ENCODE measurements at places on chromosomes 1 and 21. TPM values are rescaled to one million over a fixed set of nuclear protein-coding genes. Genes with fewer than 3 reads are reported as not detected.

DNA sequence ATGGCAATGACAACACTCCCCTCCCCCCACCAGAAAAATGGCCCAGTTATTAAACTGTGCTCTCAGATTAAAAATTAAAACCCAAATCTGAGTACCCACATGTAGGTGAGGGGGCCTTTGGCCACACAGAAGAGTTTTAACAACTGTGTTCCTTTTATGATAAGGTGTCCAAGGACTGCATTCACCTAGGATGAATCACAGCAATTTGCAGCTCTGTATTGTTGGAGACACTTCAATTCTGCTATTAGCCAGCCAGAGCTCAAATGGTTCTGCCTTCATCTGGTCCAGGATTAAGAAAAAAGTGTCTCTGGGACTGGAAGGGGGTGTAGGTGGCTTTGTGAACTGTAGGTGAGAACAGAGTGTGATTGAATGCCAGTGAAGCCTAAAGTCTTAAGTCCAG is 43.3 kb upstream of the DIRAS3 start:
- no peak overlapping the region for H3K27ac ChIP-seq
- no peaks in the 10 kb centered on the region for H3K27me3 ChIP-seq
- DNase-seq = no peak
- no peak overlapping the region for H3K4me3 ChIP-seq

- H3K4me1 ChIP-seq = no peaks in the 10 kb centered on the region
- H3K27ac ChIP-seq = no peak overlapping the region
- no peaks in the 10 kb centered on the region for H3K36me3 ChIP-seq
- no peak for DNase-seq
Observed at GRCh38 chr1:88433556-88433955, 250.5 kb upstream of the PKN2 start.

- H3K4me3 ChIP-seq = no peak overlapping the region
- H3K36me3 ChIP-seq = no peaks in the 10 kb centered on the region
- H3K4me1 ChIP-seq = no peaks in the 10 kb centered on the region
- H3K27ac ChIP-seq = no peak overlapping the region
- no peak for DNase-seq
Observed at GRCh38 chr1:221635305-221635704, 106.6 kb downstream of the DUSP10 start.

- H3K27ac ChIP-seq = no peak overlapping the region
- no peaks in the 10 kb centered on the region for H3K36me3 ChIP-seq
- no peak for DNase-seq
- no peaks in the 10 kb centered on the region for H3K4me1 ChIP-seq
- H3K4me3 ChIP-seq = no peak overlapping the region
Observed at GRCh38 chr1:96962751-96963211, 241.2 kb downstream of the PTBP2 start.

GRCh38 chr1:146046664-146047063 is 25.1 kb upstream of the HJV start:
- DNase-seq = no peak
- no peaks in the 10 kb centered on the region for H3K36me3 ChIP-seq
- no peak overlapping the region for H3K27ac ChIP-seq
- no peaks in the 10 kb centered on the region for H3K27me3 ChIP-seq

DNA sequence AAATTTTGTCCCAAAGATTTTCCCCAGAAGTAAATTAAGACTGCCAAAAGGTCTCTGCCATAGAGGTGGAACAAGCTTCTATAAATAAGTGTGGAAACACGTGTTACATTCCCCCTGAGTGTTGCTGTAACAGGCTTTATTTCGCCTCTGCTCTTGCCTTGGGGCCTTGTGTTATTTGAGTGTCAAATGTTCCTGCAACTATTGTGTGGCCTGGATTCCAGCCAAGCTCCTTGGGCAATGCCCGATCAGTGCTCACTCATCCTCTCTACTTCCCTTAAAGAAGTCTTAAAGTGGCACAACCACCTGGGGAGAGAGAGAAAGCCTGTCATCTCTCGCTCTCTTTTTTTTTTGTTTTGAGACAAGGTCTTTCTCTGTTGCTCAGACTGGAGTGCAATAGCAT is 156.7 kb downstream of the NR5A2 start:
- peak; percentile 55 for DNase-seq
- H3K36me3 ChIP-seq = no peaks in the 10 kb centered on the region
- H3K4me1 ChIP-seq = no peaks in the 10 kb centered on the region
- H3K27ac ChIP-seq = no peak overlapping the region
- no peaks in the 10 kb centered on the region for H3K27me3 ChIP-seq

DNA sequence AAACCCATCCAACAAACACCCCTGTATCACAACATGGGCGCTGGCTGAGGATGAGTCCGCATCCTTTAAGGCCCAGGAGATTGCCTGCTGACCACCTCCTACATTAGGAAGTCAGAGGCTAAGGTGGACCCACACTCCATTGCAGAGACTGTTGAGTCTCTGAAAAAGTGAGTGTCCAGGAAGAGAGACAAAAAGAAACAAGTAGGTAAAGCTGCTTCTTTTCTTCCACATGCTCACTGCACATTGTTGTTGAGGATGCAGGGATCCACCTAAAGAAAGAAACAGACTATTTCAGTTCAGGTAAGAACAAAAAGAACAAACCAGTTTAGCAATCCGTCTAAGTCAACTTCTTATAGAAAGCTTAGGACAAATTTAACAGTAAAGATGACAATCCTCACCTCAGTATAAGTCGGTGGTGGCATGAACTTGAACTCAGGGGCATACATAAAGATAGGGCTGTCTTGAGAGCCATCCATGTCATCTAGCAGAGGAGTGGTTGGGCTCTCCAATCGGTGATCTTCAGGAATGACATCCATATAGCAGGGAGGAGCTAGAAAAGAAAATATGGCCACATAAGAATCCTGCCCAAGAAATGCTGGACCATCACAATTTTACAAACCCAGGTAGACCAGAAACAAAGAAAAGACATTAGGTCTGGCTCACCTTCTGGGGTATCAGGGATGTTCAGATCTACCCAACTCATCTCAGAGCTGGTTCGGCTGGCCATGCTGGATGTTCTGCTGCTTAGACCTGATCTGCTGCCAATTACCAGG is 2.6 kb downstream of the TXNIP start:
- H3K27me3 ChIP-seq = no peaks in the 10 kb centered on the region
- peak overlapping the region; percentile 91 for H3K27ac ChIP-seq
- peaks cover 26% of the 10 kb centered on the region for H3K4me1 ChIP-seq
- DNase-seq = no peak
- peak overlapping the region; percentile 100 for H3K4me3 ChIP-seq

GRCh38 chr21:42540396-42540795 is 26.7 kb downstream of the SLC37A1 start:
- no peaks in the 10 kb centered on the region for H3K27me3 ChIP-seq
- no peak overlapping the region for H3K4me3 ChIP-seq
- peaks cover 2% of the 10 kb centered on the region for H3K4me1 ChIP-seq
- no peak for DNase-seq
- no peak overlapping the region for H3K27ac ChIP-seq
- no peaks in the 10 kb centered on the region for H3K36me3 ChIP-seq

- no peaks in the 10 kb centered on the region for H3K36me3 ChIP-seq
- H3K27ac ChIP-seq = no peak overlapping the region
- no peaks in the 10 kb centered on the region for H3K4me1 ChIP-seq
- no peak for DNase-seq
- H3K27me3 ChIP-seq = peaks cover 44% of the 10 kb centered on the region
- H3K4me3 ChIP-seq = no peak overlapping the region
Observed at GRCh38 chr1:175338387-175339135, 146.0 kb upstream of the KIAA0040 start.

Gene TDRD5
- total RNA-seq = 0.37 TPM

- DNase-seq = peak; percentile 45
- H3K27ac ChIP-seq = no peak overlapping the region
- no peaks in the 10 kb centered on the region for H3K4me1 ChIP-seq
- H3K4me3 ChIP-seq = no peak overlapping the region
- no peaks in the 10 kb centered on the region for H3K27me3 ChIP-seq
- no peaks in the 10 kb centered on the region for H3K36me3 ChIP-seq
Observed at GRCh38 chr1:177959811-177960515, 9.9 kb downstream of the SEC16B start.

Gene SYNC
- total RNA-seq = 15.4 TPM

GRCh38 chr1:210691039-210691610 is 362.4 kb downstream of the HHAT start:
- no peak overlapping the region for H3K27ac ChIP-seq
- no peaks in the 10 kb centered on the region for H3K36me3 ChIP-seq
- H3K4me1 ChIP-seq = peaks cover 3% of the 10 kb centered on the region
- no peaks in the 10 kb centered on the region for H3K27me3 ChIP-seq
- no peak overlapping the region for H3K4me3 ChIP-seq
- DNase-seq = no peak

Gene FALEC
- total RNA-seq = not detected

Gene OVAAL
- total RNA-seq = 0.17 TPM

GRCh38 chr21:20592463-20592862 is 405.7 kb upstream of the NCAM2 start:
- no peak overlapping the region for H3K4me3 ChIP-seq
- H3K36me3 ChIP-seq = no peaks in the 10 kb centered on the region
- no peaks in the 10 kb centered on the region for H3K4me1 ChIP-seq
- H3K27ac ChIP-seq = no peak overlapping the region
- DNase-seq = no peak
- no peaks in the 10 kb centered on the region for H3K27me3 ChIP-seq

- H3K4me1 ChIP-seq = peaks cover 6% of the 10 kb centered on the region
- peak overlapping the region; percentile 44 for H3K27ac ChIP-seq
- no peaks in the 10 kb centered on the region for H3K27me3 ChIP-seq
- no peak overlapping the region for H3K4me3 ChIP-seq
Observed at GRCh38 chr1:58922302-58923089, 138.6 kb upstream of the JUN start.

DNA sequence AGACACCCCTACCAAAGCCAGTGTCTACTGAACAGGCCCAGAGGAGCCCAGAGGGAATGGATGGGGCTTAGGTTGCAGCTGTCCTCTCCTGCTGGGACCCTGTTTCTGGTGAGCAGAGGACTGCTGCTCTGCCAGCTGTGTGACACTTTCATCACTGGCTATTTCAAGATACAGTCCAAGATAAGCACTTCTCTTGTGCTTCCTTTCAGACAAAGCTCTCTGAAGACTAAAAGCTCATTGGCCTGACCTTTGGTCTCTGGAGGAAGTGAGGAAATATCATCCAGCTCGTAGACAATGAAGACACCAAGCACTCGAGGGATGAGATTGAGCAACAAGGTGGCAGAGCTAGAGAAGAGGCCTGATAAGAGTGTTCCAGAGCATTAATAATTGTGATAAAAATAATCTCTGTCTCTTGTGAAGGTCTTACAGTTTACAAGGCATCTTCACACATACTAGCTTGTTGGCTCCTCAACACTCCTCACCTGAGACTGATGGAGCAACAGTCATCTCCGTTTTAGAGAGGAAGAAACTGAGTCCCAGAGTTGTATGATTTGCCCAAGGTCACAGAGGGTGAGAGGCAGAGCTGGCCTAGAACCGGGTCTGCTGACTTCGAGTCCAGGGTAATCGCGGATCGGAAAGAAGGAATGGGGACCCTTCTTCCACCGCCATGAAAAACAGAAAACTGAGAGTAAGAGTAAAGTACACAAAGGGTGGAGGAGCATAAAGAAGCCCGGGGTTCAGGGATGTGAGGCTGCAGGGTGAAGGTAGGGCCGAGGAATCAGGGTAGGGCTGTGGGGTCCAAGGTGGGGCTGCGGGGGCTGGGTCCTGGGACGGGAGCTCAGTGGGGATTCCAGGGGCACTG is 666 bp downstream of the PAFAH2 start:
- peak overlapping the region; percentile 43 for H3K4me3 ChIP-seq
- peak overlapping the region; percentile 93 for H3K27ac ChIP-seq
- DNase-seq = no peak

- no peak overlapping the region for H3K4me3 ChIP-seq
- no peak overlapping the region for H3K27ac ChIP-seq
- no peak for DNase-seq
- no peaks in the 10 kb centered on the region for H3K27me3 ChIP-seq
Observed at GRCh38 chr1:53473463-53473862, 14.3 kb downstream of the DMRTB1 start.

Gene MAGOH
- total RNA-seq = 34.1 TPM

GRCh38 chr1:67624680-67625079 is 60.3 kb upstream of the GADD45A start:
- no peak for DNase-seq
- no peak overlapping the region for H3K4me3 ChIP-seq
- no peaks in the 10 kb centered on the region for H3K36me3 ChIP-seq
- no peaks in the 10 kb centered on the region for H3K4me1 ChIP-seq

- no peak for DNase-seq
- H3K27me3 ChIP-seq = no peaks in the 10 kb centered on the region
- H3K4me3 ChIP-seq = no peak overlapping the region
- no peak overlapping the region for H3K27ac ChIP-seq
Observed at GRCh38 chr1:22875841-22876240, 96.8 kb downstream of the LACTBL1 start.

DNA sequence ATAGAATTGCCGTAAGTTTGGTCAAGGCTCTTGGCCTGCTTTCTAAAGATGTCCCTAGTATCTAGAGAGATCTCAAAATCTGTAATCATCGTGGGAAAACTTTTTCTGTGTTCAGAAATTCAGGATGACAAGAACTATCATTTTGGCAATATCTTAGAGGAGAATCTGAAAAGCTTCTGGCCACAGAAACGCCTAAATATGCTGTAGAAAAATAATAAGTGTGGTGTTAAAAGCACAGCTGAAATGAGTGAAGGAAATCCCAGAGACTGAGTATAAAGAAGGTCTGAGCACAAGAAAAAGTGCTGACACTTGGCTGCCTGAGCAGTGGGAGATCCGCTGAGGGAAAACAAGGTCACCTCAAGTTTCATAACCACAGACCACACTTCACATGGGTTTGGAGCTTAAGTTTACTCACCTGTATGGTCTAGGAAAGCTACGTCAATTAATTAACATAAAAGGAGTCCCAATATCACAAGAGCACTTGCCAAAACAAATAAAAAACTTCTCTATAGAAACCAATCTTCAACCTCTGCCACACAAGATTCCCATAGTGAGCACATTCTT is 235.2 kb upstream of the IRF2BP2 start:
- H3K27me3 ChIP-seq = no peaks in the 10 kb centered on the region
- no peaks in the 10 kb centered on the region for H3K36me3 ChIP-seq
- DNase-seq = no peak
- H3K27ac ChIP-seq = no peak overlapping the region

- H3K4me1 ChIP-seq = no peaks in the 10 kb centered on the region
- H3K27me3 ChIP-seq = no peaks in the 10 kb centered on the region
- H3K4me3 ChIP-seq = no peak overlapping the region
- no peaks in the 10 kb centered on the region for H3K36me3 ChIP-seq
- H3K27ac ChIP-seq = no peak overlapping the region
Observed at GRCh38 chr21:15276243-15276642, 211.4 kb upstream of the NRIP1 start.

DNA sequence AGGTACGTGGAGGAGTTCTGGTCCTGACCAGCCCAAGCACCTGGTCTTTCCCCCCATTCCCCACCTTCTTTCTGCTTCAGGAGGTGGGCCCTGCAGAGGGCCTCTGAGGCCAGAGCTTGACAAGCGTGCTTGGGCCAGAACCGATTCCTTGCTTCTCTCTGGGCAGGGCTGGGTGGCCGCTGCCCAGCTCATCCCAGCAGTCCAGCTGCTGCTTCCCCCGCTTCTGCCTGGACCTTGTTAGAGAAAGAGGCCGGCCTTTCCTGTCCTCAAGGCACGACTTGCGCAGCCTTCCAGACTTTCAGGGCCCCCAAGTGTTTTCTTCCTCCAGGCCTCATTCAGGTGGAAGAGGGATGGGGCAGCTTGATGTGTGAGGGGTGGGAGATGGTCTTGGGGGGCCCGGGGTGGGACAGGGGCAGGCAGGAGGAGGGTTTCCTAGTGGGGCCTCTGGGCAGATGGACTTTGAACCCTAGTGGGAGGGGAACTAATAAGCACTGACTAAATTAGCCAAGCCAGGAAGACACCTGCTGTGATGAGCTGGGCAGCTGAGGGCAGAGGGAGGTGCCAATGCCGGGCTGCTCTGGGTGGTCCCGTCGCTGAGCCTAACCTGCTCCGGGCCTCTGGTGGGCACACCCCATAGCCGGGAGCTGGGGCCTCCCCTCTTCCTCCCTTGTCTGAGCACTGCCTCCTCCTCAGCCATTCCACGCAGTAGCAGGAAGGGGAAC is 36.5 kb downstream of the ARHGEF10L start:
- no peaks in the 10 kb centered on the region for H3K36me3 ChIP-seq
- H3K27me3 ChIP-seq = no peaks in the 10 kb centered on the region
- H3K27ac ChIP-seq = no peak overlapping the region
- peaks cover 22% of the 10 kb centered on the region for H3K4me1 ChIP-seq
